Endothelial cell of umbilical vein (primary cell): ENCODE measurements at places on chromosomes 1 and 21. TPM values are rescaled to one million over a fixed set of nuclear protein-coding genes. Genes with fewer than 3 reads are reported as not detected.

- H3K27me3 ChIP-seq: peaks cover 5% of the 10 kb centered on the region
- H3K36me3 ChIP-seq: no peaks in the 10 kb centered on the region
- H3K27ac ChIP-seq: no peak overlapping the region
These were observed 22.3 kb upstream of the RGS16 start for GRCh38 chr1:182626527-182626926.

DNA sequence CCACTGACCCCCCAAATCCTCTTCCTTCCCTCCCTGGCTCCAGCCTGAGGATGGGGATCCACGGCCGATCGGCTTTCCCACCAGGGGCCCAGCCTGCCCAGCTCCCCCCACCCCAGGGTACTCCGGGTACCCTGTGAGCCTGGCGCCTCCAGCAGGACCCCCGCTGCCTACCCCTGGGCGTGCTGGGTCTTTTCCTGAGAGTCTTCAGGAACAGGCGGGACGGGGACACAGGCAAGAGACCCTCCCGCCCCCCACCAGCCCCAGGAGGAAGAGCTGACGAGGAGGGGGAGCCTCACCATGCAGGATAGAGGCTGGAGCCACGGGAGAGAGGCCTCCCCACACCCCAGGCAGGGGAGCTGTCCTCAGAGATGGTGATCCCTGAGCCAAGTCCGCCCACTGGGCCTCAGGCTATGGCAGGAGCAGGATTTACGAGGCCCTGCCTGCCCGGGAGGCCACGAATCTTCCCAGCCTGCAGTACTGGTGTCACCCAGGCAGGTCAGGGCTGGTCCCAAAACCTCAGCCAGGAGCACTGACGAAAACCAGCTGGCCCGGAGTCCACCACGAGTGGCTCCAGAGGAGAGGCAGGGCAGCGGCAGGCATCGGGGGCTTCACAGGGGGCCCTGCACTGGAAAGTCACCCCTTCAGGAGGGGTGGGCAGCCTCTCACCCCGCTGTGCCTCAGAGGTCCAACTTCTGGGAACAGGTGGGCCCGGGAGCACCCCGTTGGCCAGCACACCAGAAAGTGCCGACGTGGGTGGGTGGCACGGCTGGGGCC lies 58.0 kb downstream of the MEGF6 start:
- no peak overlapping the region for H3K4me3 ChIP-seq
- H3K36me3 ChIP-seq: no peaks in the 10 kb centered on the region
- H3K4me1 ChIP-seq: no peaks in the 10 kb centered on the region
- no peaks in the 10 kb centered on the region for H3K27me3 ChIP-seq

DNA sequence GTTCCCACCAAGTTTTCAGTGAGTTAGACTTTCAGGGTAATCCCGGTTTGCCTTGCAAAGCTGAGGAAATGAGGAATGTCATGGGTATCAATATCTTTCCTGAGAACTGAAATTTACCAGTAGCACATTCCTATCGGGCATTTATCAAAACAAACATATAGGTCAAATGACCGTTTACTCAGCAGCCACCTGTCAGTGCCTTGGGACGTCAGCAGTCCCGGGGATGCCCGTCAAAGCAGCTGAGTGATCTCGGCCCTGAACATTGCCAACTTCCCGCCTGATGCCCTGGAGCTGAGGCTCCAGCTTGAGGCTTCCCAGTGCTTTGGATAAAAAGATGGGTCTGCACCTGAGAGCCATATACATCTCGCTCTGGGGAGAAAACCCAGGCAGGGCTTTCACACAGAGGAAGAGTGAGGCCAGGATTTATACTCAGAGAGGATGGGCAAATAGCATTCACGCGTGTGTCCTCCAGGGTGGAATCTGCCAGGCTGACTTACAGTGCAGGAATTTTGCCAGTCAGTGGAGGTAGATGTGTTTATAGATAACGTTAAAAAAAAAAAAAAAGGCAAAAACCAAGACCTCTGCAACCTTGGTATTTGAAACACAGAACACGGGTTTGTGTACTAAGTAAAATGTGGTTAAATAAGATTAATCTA lies 435.7 kb upstream of the VAMP3 start:
- H3K4me1 ChIP-seq: no peaks in the 10 kb centered on the region
- H3K4me3 ChIP-seq: no peak overlapping the region
- H3K36me3 ChIP-seq: no peaks in the 10 kb centered on the region
- no peaks in the 10 kb centered on the region for H3K27me3 ChIP-seq

DNA sequence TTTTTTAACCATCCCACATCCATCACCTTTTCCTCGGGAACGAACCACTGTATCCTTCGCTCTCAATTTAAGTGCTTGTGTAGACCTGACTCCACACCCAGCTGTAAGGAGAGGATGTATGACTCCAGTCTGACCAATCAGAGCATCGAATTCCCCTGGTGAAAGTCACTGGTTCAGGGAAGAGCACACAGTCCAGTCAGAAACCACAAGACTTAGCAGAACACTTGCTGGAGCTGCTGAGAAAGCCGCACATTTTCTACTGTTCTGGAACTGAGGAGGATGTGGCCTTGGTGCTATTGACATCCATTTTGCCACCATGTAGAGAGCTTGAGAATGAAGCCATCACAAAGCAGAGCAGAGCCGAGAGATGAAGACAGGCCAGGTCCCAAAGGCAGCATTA lies 59.9 kb upstream of the CNN3 start:
- no peaks in the 10 kb centered on the region for H3K27me3 ChIP-seq
- no peak for DNase-seq
- H3K27ac ChIP-seq: no peak overlapping the region
- no peak overlapping the region for H3K4me3 ChIP-seq
- peaks cover 17% of the 10 kb centered on the region for H3K4me1 ChIP-seq
- no peaks in the 10 kb centered on the region for H3K36me3 ChIP-seq

- H3K4me1 ChIP-seq: no peaks in the 10 kb centered on the region
- DNase-seq: no peak
- H3K27me3 ChIP-seq: no peaks in the 10 kb centered on the region
These were observed 421.5 kb downstream of the PTPRU start for GRCh38 chr1:29657816-29658215.

DNA sequence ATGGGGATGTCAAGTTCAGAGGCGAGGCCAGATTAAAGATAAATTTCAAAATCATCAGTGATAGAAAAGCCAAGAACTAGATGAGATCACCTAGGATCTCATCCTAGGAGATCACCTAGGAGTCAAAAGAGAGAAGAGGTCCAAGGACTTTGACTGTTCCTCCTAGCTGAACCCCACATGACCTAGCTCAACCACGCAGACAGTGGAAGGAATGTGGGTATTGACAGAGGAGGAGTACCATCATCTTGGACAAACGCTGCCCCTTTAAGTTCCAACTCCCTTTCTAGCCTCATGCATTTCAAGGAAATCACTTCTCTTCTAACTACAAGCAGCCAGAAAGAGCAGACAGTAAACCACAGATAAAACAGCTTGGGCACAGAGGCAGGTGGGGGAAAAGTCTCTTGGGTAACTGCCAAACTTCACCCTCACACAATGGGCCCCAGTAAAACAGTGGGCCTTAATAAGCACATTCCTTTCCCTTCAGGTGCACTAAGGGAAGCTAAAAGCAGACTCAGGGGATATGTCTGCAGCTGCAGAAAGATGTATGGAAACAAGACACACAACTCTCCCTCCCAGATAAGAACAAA lies 12.5 kb upstream of the FAM76A start:
- H3K36me3 ChIP-seq: no peaks in the 10 kb centered on the region
- no peaks in the 10 kb centered on the region for H3K4me1 ChIP-seq
- H3K4me3 ChIP-seq: no peak overlapping the region
- peaks cover 8% of the 10 kb centered on the region for H3K27me3 ChIP-seq

- H3K27ac ChIP-seq: no peak overlapping the region
- H3K36me3 ChIP-seq: no peaks in the 10 kb centered on the region
- no peak for DNase-seq
- no peaks in the 10 kb centered on the region for H3K4me1 ChIP-seq
- no peaks in the 10 kb centered on the region for H3K27me3 ChIP-seq
- H3K4me3 ChIP-seq: no peak overlapping the region
These were observed 144.9 kb upstream of the POU3F1 start for GRCh38 chr1:38191461-38191860.

DNA sequence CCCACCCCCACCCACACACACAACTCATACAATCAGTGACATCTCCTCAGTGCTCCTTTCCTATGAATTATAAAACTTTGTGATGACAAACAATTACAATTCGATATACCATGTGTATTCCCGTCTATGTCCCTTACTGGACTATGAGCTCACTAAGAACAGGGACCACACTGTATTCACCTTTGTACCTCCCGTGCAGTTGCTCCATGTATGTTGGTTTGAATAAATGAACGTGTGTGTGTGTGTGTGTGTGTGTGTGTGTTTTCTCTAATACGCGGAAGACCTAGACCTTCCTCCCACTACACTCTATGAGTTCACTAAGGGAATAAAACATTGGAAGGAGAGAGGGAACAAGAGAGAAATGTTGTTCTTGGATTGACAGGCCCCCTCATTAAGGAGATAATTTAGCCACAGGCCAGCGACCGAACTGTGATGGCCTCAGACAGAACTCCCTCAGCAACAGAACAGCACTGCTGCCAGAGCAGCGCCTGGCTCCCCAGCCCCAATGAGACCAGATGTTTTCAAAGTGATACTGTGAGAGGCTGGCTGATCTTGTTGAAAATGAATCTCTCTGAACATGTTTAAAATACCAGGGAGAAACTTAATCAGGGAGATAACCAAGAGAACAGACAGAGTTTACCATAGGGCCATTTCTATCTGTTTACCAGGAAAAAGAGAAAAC lies 21.7 kb downstream of the BCAR3 start:
- no peak for DNase-seq
- H3K4me3 ChIP-seq: no peak overlapping the region
- no peaks in the 10 kb centered on the region for H3K27me3 ChIP-seq
- peaks cover 2% of the 10 kb centered on the region for H3K36me3 ChIP-seq

GRCh38 chr1:95520390-95520789 lies 286.4 kb downstream of the RWDD3 start:
- H3K27ac ChIP-seq: no peak overlapping the region
- no peaks in the 10 kb centered on the region for H3K27me3 ChIP-seq
- no peaks in the 10 kb centered on the region for H3K4me1 ChIP-seq
- DNase-seq: no peak

GRCh38 chr1:180528868-180529470 lies 26.6 kb upstream of the ACBD6 start:
- peaks cover 31% of the 10 kb centered on the region for H3K4me1 ChIP-seq
- H3K36me3 ChIP-seq: no peaks in the 10 kb centered on the region
- DNase-seq: no peak
- no peak overlapping the region for H3K27ac ChIP-seq

GRCh38 chr1:233032916-233033315 lies 82.5 kb downstream of the NTPCR start:
- H3K4me1 ChIP-seq: no peaks in the 10 kb centered on the region
- no peak overlapping the region for H3K27ac ChIP-seq
- DNase-seq: no peak
- no peak overlapping the region for H3K4me3 ChIP-seq

- peaks cover 24% of the 10 kb centered on the region for H3K36me3 ChIP-seq
- H3K4me1 ChIP-seq: peaks cover 28% of the 10 kb centered on the region
- H3K4me3 ChIP-seq: no peak overlapping the region
- H3K27ac ChIP-seq: no peak overlapping the region
These were observed 11.2 kb downstream of the PTPRF start for GRCh38 chr1:43541721-43542401.

DNA sequence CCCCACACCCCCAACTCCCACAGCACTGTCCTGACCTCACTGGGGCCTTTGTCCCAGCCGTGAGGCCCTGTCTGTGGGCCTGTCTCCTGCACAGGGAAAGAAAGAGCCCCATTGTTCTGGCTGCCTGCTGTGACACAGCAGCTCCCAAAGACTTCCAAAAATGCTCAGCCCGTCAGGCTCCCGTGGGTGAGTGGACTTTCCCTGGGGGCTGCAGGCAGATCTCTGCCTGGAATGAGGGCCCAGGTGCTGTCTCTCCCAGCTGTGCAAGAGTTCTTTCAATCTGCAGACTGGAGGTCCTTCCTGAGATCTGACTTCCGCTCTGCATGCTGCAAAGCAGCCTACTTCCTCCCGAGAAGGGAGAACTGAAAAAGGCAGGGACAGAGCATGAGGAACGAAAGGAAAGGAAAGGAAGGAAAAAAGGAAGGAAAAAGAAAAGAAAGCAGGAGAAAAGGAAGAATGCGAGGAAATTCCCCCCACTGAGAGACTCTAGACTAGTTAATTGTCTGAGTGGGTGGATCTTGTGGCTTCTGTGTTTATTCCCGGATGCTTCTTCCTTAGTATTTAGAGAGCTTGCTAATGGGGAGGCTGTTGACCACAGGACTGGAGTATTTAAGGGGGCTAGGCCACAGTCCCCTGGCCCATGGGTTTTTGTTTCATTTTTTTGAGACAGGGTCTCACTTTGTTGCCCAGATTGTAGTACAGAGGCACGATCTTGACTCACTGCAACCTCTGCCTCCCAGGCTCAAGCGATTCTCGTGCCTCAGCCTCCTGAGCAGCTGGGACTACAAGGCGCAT lies 15.0 kb downstream of the NES start:
- H3K36me3 ChIP-seq: no peaks in the 10 kb centered on the region
- DNase-seq: no peak
- H3K4me3 ChIP-seq: no peak overlapping the region
- H3K27ac ChIP-seq: peak overlapping the region; percentile 85
- no peaks in the 10 kb centered on the region for H3K27me3 ChIP-seq

DNA sequence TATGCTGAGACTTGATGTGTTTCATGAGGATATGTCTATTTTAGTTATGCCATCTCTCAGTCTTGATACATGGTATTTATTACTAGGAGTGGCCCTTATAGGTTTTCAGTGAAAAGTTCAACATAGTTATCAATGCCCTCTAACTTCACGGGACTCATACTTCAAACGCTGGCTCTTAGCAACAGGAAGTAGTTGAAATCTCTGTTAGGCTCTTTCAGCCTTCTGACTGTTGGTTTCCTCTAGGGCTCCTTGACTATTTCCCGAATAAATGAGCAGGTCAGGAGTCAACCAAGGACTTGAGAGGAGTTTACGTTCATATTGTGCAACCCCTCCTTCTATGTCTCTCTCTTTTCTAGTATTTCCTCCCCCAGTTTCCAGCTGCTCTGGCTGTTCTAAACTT lies 141.8 kb downstream of the RGS7 start:
- no peaks in the 10 kb centered on the region for H3K4me1 ChIP-seq
- H3K36me3 ChIP-seq: no peaks in the 10 kb centered on the region
- no peak overlapping the region for H3K27ac ChIP-seq
- H3K27me3 ChIP-seq: no peaks in the 10 kb centered on the region

DNA sequence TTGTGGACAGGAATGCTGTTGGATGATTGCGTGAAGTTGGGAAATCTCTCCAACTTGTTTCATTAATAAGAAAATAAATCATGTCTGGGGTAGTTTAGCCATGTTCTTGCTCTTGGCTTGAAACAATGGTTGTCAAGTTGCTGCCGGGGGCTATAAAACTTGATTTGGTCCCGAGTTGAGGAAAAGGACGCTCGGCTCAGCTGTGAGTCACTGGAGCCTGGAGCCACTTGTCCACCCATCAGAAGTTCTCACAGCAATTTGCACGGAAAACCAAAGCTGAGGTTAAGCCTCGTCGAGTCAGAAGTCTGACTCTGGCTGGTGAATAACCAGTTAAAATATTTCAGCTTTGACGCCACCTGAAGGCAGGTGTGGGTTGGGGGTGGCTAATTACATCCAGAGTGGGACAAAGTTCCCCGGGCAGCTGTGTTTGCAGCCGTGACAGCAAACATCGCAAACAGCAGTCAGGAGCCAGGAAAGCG lies 19.7 kb upstream of the RIPK4 start:
- H3K4me3 ChIP-seq: no peak overlapping the region
- no peak overlapping the region for H3K27ac ChIP-seq
- H3K4me1 ChIP-seq: no peaks in the 10 kb centered on the region

CNR2 gene
- not detected in 2 replicates for total RNA-seq

TRABD2B gene
- total RNA-seq: not detected in 2 replicates

LCE2C gene
- not detected in 2 replicates for total RNA-seq

TRPM2 gene
- not detected in 2 replicates for total RNA-seq

WDR26 gene
- total RNA-seq: 90.1 and 92.4 TPM in 2 replicates

NHLH1 gene
- total RNA-seq: 0.16 and 0.46 TPM in 2 replicates

SPSB1 gene
- 41.9 and 50.9 TPM in 2 replicates for total RNA-seq

AMY2A gene
- not detected in 2 replicates for total RNA-seq

TMOD4 gene
- 1.4 TPM in 2 replicates for total RNA-seq

SPATA17 gene
- total RNA-seq: not detected in 2 replicates

SLC44A5 gene
- 1.6 TPM in 2 replicates for total RNA-seq
